Cardiac septum (tissue), 1 donor: ENCODE measurements at places on chromosomes 1 and 21.

DNA sequence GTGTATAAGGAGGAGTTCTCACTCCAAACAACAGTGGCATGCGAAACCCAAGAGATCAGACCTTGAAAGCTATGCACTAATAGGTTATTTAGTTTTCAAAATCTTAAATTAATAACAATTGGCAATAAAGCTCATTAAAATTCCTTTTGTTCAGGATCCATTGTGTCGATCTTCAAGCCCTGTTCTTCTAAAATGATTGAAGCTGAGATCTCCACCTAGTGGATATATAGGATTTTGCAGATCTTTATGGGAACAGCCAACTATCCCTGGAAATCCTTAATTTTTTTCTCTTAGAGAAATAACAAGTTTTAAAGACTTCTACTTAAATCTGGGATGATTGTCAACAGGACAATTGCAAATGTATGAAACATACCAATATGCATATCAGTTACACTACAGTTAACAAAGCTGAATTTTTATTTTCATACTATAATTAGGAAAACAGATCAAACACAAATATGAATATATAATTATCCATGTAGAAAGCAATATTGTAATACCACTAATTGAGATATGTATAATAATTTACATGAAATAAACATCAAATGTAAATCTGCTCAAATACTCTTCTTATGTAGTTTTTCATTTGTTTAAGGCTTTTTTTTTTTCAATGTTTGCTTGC lies 43.3 kb downstream of the LRRC53 start:
- no peak for DNase-seq

DNA sequence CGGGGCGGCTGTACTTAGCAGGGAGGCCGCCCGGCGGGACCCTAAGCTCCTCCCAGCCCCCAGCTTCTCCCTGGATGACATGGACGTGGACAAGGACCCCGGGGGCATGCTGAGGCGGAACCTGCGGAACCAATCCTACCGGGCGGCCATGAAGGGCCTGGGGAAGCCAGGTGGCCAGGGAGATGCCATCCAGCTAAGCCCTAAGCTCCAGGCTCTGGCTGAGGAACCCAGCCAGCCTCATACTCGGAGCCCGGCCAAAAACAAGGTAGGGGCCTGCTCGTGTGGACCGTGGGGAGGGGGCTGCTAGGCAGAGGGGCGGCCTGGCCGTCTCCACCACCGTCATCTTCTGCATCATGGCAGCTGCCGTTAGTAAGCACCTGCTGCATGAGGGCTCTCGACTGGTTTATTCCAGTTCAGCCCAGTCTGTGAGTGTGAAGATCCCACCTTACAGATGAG lies 9.0 kb downstream of the ARHGEF16 start:
- no peak for DNase-seq

DNA sequence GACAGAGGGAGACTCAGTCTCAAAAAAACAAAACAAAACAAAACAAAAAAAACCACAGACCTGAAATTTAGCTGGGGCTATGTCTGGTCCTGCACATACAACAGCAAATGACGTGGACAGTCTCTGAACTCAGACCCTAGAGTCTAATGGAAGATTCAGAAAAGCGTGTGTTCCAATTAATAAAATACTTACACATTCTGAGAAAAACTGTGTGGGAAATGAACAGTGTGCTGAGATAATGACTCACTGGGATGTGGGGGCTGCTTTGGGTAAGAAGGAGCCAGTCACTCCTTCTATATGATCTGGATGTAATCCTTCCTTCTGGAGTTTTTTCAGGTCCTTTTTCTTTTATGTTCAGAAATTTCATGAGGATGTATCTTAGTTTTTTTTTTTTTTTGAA lies 29.4 kb downstream of the CLDN14 start:
- DNase-seq: no peak

- DNase-seq: no peak
These were observed 193.3 kb downstream of the EIF4G3 start for GRCh38 chr1:20983297-20983889.

DNA sequence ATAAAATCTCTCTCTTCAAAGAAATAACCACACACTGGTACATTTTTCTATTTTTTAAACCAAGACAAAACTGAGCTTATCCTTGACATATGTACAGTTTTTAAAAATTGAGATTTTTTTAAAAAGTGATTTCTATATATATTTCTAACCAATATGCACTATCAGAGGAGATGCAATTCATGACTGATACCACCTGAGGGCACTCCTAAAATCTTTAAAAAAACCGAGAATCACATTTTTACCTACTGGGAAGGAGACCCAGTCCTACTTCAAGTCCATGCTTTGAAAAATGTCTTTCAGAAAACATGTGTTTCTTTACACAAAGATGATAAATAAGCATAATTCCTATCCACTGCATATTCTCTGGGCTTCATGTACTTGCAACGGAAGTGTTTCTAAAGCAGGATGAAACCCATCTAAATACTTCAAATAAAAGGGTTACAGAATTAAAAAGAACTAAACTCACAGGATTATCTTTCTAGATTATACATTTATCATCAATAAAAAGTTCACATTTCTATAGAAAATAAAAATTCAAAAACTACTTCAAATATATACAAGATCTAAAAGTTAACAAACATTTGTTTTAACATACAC lies 98.6 kb downstream of the ENAH start:
- DNase-seq: no peak

- DNase-seq: no peak
These were observed 22.1 kb downstream of the CDA start for GRCh38 chr1:20610970-20611369.

GRCh38 chr1:187854457-187854856 lies 1025.7 kb downstream of the PLA2G4A start:
- DNase-seq: no peak

DNA sequence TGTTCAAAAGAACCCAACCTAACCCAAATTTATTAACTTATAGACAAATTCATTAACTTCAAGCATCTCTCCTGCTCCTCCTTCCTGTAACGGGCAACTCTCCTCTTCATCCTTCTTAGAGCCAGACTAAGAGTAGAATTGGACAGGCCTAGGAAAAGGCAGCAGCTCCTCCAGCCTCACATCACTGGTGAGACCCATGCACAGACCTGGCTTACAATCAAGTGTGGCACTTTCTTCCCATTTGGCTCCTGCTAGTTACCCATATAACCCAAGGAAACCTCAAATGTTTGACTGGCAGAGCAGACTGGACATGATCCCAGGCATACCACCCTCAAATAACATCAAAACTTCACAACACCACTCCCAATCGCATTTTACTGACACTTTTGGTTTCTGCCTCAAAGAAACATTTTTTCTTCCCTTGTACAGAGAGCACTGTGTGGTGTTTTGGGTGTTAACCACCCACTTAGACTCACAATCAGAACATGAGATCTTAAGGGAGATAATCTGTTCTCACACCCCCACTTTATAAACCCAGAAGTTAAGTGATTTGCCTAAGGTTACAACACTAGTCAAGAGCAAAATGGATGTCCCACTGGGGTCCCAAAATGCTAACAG lies 101.4 kb downstream of the SIPA1L2 start:
- DNase-seq: no peak

DNA sequence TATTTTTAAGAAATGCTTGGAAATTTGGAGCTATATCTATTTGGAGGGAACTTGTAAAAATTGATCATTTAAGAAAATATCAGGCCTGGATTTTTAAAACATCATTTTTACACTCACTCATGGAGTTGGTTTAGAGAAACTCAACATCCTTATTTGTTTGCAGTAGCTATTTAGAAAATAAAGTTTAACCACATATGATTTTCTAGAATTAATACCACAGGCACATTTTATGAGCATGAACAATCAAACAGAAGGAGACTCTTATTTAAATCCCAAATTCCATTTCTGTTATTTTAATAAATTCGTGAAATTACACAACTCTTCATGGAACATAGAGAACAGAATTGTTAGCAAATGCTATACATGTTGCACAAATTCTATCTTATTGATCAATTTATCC lies 3.2 kb downstream of the CDKN2C start:
- no peak for DNase-seq

- DNase-seq: no peak
These were observed 2.2 kb downstream of the GADD45A start for GRCh38 chr1:67687198-67687545.

DNA sequence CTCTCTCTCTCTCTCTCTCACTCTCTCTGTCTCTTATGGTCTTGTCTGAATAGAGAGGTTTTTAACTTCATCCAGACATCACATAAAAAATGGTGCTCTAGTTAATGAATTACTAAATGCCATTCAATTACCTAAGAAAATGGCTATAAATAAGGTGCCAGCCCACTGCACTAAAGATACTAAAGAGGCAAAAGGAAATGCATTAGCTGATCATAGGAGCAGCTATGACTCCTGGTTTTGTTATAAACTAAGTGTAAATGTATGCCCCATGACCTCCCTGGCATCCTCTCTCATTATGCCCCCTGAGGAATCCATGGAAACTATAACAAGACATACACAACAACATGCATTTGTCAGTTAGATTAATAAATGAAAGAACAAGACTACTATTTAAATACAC lies 57.5 kb upstream of the PDC start:
- no peak for DNase-seq

DNA sequence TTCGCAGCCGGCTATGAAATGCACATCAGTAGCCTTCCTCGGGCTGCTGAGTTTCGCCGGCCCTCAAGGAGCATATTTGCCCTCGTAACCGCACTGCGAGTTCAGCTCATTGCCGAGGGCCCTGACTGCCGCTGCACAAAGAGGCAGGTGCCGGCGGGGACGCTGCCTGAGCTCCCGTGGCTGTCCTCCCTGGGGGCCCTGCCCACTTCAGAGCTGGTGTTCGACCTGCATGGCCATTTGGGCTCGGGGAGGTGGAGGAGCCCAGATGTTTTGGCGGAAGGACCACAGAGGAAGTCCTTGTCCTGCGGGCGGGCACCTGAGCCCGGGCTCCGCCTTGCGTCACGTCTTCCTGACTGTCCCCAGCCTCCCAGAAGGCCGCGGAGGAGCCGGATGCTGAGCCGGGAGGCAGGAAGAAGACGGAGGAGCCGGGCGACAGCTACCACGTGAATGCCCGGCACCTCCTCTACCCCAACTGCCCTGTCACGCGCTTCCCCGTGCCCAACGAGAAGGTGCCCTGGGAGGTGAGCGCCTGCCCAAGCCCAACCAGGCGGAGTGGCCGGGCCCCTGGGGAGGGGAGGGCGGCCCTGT lies 29.9 kb upstream of the LRRC3 start:
- DNase-seq: peak; percentile 69

DNA sequence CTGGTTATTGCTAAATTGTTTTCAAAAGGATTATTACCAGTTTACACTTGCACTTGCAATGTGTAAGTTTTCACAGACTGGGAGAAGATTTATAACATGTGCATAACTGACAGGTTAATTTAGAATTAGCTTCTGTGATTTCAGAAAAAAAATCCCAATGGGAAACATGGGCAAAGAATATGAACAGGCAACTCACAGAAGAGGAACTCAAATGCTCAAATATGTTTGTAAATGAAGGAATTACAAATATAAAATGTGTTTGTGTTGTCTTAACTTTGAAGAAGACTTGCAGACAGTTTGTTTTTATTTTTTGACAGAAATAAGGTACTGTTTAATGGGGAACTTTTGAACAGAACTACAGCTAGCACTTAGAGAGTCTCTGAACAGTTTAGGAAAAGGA lies 8.4 kb downstream of the TSEN15 start:
- no peak for DNase-seq

- DNase-seq: no peak
These were observed 11.2 kb upstream of the RCOR3 start for GRCh38 chr1:211247921-211248320.
